ENCODE measurements at places on chromosomes 12 and 14.

DNA sequence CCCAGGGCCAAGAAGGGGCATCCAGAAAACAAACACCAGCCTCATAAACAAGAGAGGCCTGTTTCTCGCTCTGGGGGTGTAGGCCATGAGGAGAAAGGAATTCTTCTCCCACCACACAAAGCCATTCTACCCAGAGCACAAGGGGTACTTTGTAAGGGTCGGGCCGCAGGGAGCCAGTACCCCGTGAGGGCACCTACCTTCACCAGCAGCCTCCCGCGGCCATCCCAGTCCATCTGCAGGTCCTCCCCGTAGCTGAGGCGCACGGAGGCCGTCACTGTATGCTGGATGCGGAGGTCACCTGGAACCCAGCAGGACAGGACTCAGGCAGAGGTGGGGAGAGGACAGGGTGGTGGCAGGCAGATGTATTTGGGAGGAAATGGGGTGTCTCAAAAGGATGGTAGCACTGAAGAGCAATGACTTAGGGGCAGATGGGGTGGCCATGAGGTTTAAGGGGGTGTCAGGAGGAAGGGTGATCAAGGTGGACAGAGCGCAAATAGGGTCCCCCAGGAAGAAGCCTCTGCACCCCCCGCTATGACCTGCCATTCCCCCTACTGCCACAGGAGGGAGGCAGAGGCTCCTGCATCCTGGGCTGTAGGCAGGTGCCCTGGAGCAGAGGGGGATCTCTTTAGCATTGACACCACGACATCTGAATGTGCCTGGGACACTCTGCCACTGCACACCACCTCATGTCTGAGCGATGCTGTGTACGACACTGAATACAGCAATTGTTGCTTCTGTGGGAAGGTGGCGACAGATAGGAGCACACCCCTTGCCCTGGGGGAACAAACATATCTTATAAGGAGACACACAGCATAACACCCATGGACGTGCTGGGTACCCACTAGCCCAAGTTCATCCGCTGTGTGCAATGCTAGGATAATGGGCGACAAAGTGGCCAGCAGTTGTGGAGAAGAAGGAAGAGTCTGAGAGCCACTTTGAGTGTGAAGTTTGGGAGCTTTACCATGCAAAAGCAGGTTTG is 61.4 kb downstream of the VWF start:
- DNase-seq = no peak

- DNase-seq = no peak
These were observed 156.8 kb downstream of the ERC1 start for GRCh38 chr12:1147821-1148220.

GRCh38 chr14:101544550-101544949 is 16.7 kb upstream of the DIO3 start:
- no peak for DNase-seq

- DNase-seq = no peak
These were observed 3.0 kb downstream of the ERBB3 start for GRCh38 chr12:56082967-56083366.

DNA sequence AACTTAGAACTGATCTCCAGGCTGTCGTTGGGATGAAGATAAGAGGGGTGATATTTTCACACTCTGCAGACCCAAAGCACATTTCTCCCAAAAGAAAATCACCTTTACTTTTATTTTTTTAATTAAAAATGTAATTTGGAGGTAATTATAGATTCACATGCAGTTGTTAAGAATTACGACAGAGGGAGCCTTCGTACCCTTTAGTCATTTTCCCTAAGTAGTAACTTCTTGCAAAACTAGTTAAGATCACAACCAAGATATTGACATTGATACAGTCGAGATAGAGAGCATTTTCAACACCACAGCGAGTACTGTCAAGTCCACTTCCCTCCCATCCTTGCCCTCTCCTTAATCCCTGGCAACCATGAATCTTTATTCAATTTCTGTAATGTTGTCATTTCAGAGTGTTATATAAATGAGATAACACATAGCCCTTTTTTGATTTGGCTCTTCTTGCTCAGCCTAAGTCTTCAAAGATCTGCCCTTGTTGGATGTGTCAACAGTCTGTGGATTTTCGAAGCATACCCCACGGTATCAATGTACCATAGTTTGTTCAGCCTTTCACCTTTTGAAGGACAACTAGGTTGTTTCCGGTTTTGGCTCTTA is 39.6 kb downstream of the DNAH10 start:
- DNase-seq = no peak

DNA sequence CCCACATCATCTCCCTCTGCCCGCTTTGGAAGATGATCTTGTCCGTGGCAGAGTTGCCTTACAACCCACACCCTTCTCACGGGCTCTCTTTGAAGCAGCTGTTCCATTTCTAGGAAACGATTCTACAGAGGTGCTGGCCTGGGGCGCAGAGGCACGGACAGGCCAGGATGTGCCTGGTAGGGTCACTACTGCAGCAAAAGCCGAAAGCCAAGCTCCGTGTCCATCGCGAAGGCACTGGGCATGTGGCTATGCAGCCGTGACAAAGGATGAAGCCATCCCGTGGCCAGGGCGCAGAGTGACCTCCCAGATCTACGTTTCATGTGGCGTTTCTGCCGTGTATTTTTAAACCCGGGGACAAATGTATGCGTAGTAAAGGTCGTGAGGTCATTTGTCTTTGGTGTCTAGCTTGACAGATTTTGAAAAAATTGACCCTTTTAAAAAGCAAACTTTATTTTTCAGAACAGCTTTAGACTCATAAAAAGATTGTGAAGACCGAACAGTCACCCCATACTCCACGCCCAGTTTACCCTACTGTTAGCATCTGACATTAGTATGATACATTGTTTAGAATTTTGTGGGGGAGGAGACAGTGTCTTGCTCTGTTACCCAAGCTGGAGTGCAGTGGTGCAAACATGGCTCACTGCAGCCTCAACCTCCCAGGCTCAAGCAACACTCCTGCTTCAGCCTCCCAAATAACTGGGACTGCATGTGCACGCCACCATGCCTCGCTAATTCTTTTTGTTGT is 40.4 kb upstream of the NCOR2 start:
- no peak for DNase-seq

DNA sequence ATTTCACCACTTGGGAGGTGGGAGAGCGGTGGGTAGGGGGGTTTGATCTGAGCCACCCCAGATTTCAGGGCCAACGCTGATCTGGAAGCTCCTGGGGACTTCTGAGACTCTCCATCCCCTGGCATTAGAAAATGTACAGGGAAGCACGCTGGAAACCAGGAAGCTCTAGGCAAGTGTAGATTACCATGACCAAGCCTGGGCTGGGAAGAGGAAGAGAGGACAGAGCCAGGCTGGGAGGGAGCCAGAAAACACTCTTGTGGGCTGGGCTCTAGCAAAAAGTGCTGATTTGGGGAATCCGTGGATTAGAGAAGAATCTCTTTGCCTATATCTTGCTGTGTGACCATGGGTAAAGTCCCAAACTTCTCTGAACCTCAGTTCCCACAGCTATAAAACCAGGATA is 236.7 kb downstream of the BCL11B start:
- DNase-seq = peak; percentile 35

GRCh38 chr12:76193961-76194360 is 109.5 kb upstream of the NAP1L1 start:
- DNase-seq = no peak

DNA sequence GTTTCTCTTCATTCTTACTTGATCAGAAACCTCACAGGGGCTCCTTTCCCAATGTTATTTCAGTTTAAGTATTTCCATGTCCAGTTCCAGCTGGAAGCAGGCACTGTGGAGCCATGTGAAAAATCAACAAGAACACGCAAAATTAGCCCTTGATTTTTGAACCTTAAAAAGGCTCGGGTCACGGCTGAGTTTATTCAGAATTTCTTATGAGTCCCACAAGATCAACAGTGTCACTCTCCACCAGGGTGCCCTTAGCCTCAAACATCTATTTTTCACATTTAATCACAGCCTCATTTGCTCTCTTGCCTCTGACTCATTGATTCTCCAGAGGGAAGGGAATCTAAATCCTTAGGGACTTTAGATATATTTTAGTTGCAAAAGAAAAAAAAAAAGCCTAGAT is 157.7 kb upstream of the AVPR1A start:
- DNase-seq = no peak

- no peak for DNase-seq
These were observed 1.1 kb upstream of the UBC start for GRCh38 chr12:124915239-124916236.

- no peak for DNase-seq
These were observed 57.3 kb downstream of the PLEKHG3 start for GRCh38 chr14:64761441-64762043.

DNA sequence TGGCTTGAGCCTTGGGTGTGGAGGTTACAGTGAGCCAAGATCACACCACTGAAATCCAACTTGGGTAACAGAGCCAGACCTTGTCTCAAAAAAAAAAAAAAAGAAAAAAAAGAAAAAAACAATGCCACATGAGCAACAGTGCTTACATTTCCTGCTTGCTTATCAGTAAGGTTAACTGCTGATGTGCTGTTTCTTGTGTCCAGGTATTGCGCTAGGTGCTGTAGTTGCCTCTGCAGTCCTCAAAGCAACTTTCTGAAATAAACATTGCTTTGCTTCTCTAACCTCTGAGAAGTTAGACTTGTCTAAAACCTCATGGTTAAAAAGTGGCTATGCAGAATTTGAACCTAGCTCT is 24.7 kb downstream of the RNF34 start:
- DNase-seq = no peak

GRCh38 chr14:95460647-95461478 is 55.6 kb downstream of the SYNE3 start:
- DNase-seq = no peak
